ENCODE measurements at places on chromosomes 12 and 14.

GRCh38 chr12:92516277-92516600 lies 186.6 kb upstream of the PLEKHG7 start:
- no peak for DNase-seq

GRCh38 chr12:48823281-48823680 lies 5.0 kb downstream of the CACNB3 start:
- DNase-seq: no peak

GRCh38 chr12:113347892-113348291 lies 10.5 kb upstream of the PLBD2 start:
- DNase-seq: no peak

DNA sequence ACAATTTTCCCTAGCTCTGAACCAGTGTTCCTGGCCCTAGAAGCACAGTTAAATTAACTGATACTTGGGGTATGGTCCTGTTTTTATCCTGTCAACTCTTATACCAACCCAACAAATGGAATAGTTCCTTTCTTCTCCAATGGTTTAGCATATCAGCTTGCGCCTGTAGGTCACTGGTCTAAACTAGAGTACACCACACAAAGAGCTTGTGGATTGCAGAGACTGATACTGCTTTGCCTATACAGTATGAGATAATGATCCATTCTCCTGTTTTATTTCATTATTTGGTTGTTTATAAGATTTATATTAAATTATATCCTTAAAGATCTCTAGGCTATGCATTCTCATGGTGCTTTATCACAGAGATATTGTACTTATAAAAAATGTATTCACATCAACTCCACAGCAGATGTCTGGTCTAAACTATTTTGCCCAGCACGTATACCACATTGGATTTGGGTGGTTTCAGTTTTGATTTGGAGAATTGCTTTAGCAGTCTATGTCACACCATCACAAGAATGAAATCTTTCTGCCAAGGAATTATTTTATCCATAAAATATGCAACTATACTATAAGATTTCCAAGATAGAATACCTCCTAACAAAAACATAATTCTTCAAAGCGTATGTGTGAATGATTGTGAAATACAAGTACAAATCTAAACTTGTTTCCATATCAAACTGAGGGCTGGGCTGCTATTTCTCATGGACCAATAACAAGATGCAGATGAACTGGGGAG lies 142.1 kb downstream of the SLC16A7 start:
- DNase-seq: no peak

- no peak for DNase-seq
These were observed 68.2 kb downstream of the PLEKHG3 start for GRCh38 chr14:64772397-64772950.

DNA sequence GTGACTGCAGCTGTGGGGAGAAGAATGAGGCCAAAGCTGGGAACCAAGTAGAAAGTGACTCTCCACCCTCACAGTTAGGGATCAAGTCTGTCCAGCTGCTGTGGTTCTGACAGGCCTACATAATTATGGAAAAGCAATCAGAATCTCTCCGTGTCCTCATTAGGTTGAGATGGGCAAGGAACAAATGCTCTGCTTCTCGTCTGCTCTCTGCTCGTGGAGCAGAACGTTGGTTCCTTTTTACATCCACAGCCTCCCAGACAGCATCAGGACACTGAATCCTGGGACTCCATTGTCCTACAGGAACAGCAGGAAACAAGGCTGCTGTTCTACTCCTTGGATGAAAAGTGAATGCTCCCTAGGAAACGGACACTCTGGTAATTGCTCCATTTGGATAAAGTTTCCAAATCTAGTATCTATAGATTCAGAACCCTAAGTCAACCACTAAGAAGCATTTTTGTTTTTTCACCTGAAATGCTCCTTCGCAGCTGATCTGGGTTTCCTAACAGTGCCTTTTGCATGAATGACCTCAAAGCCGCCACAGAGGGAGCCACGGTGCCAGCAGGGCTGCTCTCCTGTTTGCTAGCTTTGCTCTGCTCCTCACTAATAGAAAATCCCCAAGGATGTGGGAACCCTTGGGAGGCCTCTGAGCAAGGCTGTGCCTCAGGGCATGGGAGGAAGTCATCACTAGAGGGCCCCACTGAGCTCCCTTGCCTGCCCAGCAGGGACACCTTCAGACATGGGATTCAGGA lies 102.0 kb downstream of the EGLN3 start:
- peak; percentile 44 for DNase-seq

All from umbilical cord (tissue), 2 donors.